Stimulated activated CD4-positive, alpha-beta T cell treated with anti-CD3 and anti-CD28 coated beads, Interleukin-1b, Interleukin-23, amount 100 ng/mL, for 1 hour (primary cell): ENCODE measurements at places on chromosomes 5 and 9.

DNA sequence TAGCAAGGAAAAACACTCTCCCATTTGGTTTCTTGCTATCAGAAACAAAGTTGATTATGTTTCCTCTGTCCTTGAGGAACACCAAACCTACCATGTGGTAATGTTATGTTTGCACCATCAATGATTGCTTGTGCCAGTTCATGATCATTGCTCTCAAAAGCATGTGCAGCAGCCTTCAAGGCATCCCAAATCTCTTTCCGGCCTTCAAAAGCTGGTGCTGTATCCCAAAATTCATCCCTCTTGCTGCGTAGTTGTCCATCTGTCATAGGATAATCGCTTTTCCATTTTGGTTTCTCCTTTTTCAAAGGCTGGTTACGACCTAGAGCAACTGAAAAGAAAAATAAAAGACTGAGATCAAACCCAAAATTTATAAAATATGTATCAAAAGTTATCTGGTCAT, 40.1 kb downstream of the EFCAB9 start:
- no peak for DNase-seq

DNA sequence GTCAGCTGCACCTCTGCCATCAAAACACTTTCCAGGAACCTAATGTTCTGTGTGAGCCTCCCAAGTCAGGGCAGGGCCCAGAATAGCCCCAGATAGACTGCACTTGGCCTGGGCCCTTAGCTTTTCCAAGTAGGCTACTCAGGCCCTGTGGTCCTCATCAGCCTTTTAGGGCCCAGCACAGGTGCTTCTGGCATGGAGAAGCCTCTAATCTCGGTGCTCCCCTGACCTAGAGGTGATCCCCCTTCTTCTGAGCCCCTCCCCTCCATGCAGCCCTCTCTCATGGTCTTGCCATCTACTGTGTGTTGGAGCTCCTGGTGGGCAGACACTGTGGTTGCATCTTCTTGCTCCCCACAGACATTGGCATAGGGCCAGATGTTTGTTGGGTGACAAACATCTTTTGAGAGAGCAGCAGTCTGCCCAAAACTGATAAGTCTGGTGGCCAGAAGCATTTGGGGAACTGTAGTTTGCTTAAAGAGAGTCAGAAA, 28.1 kb downstream of the FRMPD1 start:
- no peak for DNase-seq

DNA sequence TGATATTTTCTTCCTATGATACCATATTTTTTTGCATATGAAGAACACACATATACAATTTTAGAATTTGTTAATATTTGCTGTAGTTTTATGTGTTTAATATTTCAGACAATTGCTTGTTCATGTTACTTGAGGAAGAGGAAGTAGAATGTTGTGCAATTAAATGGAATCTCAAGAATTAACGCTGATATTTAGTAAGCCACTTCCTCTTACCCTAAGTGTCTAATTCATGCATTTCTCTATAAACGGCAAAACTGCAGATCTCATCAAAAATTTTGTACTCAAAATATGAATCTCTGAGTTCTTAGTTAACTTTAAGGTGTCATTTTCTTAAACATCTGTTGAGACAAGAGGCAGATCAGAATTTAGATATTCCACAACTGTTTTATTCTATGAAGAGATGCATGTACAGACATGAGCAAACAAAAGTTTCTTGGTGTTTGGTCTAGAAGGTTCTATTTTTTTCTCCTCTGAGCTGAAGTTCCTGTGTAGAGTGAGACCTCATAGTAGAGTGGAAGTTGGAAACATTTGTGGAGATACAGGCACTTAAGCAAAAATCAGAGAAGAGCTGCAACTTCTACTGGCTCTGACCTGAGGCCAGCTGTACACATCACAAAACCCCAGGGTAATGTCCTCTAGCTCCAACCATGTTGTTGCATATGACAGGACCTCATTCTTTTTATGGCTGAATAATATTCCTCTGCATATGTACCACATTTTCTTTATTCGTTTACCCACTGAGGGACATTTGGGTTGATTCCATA, 16.6 kb upstream of the TGFBI start:
- DNase-seq = no peak

DNA sequence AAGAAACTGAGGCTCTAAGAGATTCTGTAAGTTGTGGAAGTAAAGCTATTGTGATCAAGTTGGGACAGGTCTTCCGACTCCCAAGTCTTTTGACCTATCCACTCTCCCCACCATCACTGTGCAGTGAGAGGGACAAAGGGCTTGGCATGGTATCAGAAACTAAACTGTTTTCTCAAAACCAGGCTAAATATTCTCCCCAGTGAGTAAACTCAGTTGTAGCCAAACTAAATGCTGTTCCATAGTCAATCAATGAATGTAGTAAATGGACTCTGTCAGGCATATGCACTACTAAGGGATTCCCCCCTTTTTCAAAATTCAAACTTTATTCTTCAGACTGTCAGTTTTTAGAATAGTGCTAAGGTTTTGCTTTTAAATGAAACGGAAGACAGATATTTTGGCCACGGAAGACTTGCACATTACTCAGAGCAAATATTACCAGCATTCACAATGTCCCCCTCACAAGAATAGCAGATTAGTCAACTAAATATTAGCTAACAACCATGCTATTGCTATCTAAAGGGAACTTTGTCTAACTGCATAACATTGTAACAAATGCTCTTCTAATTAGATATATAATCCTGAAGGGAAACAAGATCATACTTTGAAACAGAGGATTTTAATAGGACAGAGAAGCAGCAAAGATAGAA, 7.1 kb downstream of the PRKAA1 start:
- no peak for DNase-seq

GRCh38 chr5:126521130-126521529, 73.9 kb downstream of the ALDH7A1 start:
- DNase-seq = no peak

- DNase-seq = no peak
These were observed 500.7 kb downstream of the SPATA31D1 start for GRCh38 chr9:82489201-82489821.

DNA sequence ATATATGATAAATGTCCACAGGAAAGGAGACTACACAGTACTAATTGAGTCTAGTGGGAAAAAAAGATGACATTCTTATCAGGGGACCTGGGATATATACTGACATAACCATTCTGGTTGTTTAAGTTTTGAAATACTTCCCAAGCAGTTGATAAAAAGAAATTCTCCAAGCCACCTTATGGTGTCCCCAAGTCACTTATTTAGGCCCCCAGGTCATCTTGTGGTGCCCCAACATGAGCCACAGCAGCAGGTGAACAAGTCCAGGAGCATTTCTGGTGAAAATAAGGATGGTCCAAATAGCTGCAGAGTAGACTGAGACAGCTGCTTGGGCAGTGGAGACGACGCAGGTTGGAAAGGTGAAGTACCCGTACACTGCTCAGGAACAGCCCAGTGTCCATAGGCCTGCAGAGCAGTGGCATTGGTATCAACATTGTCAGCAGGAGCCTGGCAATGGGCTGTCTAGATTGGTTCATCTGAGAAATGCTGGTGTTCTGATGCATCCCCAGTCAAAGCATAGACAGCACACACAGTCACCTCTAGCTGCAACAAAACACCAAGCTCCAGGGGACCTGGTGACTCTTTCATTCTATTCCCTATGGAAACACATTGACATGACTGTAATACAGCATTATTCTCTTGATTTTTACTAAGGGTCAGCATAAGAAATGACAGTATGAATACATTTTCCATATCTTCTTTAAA, 430.6 kb downstream of the NR2F1-AS1 start:
- no peak for DNase-seq

DNA sequence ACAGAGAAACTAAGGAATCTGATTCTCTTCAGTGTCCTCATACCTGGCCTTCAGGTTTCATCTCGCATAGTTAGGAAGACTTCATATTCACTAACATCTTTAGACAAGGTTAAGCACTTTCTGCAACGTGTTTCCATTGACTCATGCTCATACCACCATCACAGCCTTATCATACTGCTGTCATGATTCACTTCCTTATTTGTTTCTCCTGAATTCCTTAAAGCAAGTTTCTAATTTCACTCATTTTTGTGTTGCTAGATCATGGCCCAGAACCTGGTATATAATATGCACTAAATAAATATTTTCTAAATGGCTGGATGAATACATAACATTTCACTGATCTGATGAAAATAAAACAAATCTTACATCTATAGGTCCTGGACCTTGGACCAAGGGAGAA, 472.9 kb downstream of the PRELID2 start:
- no peak for DNase-seq

DNA sequence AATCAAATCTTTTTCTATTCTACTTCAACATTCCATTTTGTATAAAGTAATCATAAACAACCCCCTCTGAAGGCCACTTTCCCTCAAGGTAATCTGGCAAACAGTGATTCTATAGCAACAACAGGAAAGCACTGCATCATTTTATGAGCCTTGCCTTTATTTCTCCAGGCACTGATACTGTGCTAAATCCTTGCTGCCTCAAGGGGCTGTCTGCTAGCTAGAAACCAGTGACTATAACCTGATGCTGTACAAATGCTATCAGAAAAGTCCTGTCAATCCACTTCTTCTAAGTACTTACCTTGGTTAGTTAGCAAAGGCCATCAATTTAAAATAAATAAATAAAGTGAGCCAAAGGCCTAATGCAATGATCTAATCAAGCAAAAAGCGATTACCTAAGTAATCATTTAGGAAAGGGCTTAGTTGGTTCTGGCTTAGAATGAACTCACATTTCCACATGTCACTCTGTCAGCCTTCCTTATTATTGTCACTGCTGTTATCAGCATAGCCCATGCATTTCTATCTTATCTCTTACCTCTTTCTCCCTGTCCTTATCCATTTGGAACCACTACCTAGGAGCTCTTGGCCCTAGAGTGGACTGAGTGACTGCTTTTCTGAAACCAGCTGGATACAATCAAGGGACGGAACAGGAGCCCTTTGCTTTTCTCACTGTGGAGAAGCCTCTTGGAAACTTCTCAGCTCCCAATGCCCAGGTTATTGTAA, 246.1 kb upstream of the MEF2C start:
- DNase-seq = no peak

DNA sequence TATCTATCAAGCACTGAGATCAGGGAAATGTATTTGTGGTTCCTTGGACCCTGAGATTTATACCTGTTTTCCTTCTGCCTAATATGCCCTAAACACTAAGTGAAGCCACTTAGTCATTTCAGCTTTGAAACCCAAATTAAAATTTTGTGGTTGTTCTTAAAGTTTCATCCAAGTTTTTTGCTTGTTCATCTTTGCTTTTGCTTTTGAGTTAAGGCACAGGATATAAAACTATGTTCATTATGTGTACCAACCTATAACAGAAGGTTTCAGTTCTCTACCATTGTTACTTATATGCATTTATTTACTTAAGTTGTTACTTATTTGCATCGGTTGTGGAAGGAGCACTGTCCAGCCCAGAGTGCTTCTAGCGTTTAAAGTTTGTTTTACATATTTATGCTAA, 382.3 kb downstream of the PTPRD start:
- DNase-seq = no peak

- no peak for DNase-seq
These were observed 2.9 kb upstream of the ICE1 start for GRCh38 chr5:5419291-5420210.

DNA sequence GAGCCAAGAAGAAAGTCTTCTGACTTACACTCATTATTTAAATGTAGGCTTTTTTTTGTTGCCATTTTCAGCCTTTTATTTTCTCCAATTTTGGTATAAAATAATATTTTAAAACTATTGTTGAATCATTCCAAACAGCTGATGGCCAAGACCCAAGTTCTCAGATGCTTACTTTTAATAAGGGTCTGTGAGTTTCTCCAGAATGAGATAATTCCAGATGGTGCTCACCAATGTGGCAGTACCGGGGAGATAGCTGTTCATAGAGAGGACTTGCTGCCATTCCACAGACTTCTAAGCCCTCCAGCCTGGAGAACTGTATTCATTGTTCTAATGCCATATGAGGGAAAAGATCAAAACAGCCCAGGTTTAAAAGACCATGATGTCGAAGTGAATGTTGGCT, 5.3 kb upstream of the C1QTNF2 start:
- DNase-seq = no peak

DNA sequence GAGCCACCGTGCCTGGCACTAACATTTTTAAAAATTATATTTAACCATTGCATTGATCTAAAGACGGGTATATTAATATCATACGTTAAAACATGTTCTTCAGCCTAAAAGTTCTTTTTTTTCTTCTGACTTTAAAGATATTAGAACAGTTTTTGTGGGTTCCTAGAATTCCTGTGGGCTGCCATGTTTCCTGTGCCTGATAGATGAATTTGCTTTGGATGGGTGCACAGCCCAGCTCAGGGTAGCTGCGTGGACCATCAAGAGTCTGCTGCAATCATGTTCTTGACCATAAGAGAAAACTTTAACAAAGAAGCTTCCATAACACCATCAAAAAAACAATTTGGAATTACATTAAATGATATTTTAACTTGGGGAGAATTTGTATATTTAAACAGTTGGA, 2.4 kb upstream of the LAMC3 start:
- DNase-seq = no peak

- DNase-seq = no peak
These were observed 196.5 kb downstream of the TLE1 start for GRCh38 chr9:81492710-81493447.

GRCh38 chr9:101457003-101457402, 21.4 kb upstream of the ALDOB start:
- DNase-seq = no peak

GRCh38 chr5:129406440-129406839, 53.7 kb upstream of the ADAMTS19 start:
- no peak for DNase-seq

DNA sequence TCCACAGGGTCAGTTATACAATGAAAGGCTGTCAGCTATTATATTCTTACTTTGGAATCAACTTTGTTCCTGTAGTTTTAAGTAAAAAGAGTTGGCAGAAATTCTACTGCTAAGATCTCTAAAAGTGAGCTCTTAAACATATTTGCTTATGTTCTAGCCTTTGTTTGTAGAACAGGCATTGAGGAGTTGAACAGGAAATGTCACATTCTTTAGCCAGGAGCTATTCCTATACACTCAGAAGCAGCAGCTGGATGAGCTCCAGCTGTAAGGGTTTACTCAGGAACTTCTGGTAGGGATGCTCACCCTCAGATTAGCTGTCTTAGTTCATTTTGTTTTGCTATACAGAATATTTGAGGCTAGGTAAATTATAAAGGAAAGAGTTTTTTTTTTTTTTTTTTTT, 22.4 kb upstream of the SPINK14 start:
- no peak for DNase-seq

DNA sequence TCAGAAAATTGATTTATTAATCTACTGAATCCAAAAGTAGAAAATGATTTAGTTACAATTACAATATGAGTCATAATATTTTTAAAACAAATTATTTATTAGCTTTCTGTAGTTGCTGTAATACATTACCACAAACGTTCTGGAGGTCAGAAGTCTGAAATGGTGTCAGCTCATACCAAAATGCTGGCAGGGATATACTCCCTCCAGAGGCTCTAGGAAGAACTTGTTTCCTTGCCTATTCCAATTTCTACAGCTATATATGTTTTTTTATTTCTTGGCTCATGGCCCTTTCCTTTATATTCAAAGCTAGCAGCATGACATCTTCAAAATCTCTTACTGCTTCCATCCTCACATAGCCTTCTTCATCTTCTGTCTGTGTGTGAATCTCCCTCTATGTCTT, 667.9 kb upstream of the ITGA1 start:
- DNase-seq = no peak
